ENCODE measurements at places on chromosomes 4 and X. TPM values are rescaled to one million over a fixed set of nuclear protein-coding genes. Genes with fewer than 3 reads are reported as not detected.

ARHGEF9 gene
- total RNA-seq, result 22.5 TPM

CENPE gene
- 0.26 TPM for total RNA-seq

- no peak for DNase-seq
Measured at GRCh38 chrX:105758754-105759153, 63.6 kb upstream of the NRK start.

GRCh38 chrX:17759990-17760389, 22.7 kb downstream of the SCML1 start:
- DNase-seq, result no peak

DNA sequence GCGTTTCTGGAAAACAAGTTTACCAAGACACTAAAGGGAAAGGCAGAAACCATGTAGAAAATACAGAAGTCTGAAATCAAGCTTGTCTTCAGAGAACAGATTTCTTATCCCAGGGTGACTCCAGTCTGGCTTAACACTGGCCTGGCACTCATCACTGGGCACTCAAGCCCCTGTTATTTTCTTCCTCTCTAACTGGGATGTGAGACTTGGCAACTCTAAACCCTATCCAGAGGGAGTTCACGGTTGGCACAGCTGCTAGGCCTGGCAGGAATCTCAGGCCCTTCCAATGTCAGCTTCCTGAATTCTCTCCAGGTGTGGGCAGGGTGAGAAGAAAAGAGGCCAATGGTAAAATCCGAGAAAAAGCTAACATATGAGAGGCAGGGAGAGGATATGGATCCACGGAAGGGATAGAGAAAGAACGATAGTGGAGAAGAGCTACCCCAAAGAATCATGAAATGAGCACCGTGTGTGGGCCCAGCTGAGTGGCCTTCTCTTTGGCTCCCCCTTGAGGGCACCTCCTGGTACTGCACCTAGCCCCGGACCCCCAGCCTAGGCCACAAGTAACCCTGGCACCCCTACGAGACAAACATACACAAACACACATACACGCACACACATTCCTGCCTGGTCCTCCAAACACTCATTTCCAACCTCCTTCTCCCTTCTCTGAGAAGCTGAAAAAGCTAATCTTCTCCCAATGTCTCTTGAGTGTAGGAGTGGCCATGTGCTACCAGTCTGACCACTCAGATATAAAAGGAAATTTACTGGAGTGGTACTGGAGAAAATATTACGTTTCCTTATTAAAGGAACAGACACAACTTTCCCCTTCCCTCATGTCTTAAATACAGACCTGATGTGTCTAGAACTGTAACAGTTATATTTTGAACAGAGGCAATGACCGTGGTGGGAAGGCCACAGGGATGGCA, 16.6 kb upstream of the PTCHD1 start:
- DNase-seq, result no peak

DNA sequence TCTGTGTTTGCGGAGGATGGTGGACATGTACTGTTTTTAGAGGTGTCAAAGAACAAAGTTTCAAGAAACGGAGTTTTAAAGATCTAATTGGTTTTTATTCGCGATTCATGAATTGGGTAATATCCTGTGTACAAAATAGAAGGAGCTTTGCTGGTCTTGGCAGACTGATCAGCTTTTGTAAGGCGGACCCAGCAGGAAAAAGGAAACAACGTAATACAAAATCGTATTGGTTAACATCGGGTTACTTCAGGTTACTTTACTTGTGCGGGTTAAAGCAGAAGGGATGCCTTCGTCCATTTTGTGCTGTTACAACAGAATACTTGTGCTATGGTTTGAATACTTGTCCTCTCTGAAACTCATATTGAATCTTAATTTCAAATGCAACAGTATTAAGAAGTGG, 11.4 kb upstream of the NYX start:
- DNase-seq, result no peak

DNA sequence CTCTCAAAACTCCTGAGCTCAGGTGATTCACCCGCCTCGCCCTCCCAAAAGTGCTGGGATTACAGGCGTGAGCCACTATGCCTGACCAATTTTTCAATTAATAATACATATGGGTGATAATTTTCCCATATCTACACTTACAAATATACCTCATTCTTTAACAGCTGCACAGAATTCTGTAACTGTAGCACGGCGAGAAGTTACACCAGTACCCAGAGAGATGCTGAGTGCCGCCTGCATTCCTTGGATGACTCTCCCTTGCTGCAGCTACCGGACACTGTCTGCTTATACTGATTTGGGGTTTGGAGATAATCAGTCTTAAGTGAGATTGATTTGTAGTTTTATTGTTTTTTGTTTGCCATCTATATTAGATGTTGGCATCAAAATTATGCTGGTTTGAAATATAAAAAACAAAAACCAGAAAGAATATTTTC, 5.8 kb downstream of the TIFA start:
- no peak for DNase-seq

DNA sequence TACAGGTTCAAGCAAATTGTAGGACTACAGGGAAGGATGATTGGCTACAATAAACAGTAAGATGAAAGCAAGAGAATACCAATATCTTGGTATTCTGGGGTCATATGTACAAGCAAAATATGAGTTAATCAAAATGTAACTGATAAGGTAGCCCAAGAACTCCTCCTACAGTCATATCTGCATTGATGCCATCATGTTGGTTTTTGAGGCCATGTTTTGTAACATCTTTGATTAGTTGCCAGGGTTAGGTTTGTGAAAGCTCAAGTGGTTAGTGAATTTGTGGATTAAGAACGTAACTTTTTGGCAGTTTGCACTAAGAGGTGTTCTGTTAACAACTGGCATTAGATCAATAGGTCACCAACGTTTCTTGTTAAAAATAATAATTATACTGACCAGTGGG, 59.6 kb downstream of the USP9X start:
- DNase-seq, result no peak

DNA sequence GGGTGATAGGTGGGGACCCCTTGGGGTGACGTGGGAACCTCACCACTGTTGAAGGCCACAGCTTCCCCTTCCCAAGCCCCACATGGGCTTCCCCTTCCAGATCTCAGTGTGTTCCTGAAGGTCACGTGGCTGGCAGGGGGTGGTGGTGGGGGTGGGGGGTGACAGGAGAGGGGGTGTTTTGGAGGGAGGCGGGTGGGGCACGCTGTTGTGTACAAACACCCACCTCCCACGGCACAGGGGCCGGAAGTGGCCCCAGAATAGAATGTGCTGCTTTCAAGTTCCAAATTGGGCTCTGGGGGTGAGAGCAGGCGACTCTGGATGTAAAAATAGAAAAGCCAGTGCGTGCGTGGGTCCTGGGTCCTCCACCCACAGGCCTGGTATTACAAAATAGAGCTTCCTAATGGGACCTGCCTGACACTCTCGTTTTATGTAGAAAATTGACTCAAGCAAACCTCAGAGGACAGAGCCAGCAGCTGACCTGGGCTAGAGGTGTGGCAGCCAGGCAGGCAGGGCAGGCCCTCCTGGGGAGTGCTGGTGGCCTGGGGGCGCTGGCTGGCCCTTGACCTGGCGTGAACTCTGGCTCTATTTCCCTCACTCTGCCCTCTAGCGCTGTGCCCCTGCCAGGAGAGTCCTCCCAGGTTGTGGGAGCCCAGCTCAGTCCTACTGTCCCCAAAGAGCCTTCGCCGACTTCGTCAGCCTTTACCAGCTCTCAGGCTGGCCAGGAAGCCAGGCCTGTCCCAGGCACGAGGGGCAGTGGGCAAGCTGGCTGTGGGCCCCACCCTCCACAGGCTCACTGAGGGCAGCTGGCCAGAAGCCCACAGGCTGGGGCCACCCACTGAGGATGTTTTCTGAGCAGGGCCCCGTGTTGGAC, 5.4 kb upstream of the SH3BP2 start:
- no peak for DNase-seq

GRCh38 chr4:173280998-173281397, 53.2 kb downstream of the HMGB2 start:
- DNase-seq, result no peak

GRCh38 chr4:1599491-1600210, 84.5 kb downstream of the FAM53A start:
- no peak for DNase-seq

- DNase-seq, result no peak
Measured at GRCh38 chr4:16752150-16752549, 146.3 kb downstream of the LDB2 start.

DNA sequence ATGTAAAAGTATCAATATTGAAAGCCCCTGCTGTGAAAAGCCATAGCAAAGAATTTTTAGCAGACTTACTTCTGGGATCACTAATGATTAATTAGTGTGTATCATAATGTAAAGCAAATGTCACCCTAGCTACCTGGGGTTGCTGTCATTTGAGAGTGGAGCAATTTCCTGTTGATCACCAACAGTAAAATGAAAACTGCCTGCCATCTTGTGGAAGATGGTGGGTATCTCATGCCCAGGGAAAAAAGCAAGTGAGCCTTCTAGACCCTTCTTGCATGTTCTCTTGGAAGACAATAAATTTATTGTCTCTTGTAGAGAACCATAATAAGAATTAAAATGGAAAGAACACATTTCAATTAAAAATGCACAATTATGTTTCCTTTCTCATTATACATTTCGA, 360.2 kb downstream of the ZIC3 start:
- DNase-seq, result no peak

GRCh38 chr4:476501-476900, 22.5 kb downstream of the ZNF721 start:
- DNase-seq, result no peak

GRCh38 chr4:3372264-3372932, 69.4 kb upstream of the HGFAC start:
- no peak for DNase-seq

DNA sequence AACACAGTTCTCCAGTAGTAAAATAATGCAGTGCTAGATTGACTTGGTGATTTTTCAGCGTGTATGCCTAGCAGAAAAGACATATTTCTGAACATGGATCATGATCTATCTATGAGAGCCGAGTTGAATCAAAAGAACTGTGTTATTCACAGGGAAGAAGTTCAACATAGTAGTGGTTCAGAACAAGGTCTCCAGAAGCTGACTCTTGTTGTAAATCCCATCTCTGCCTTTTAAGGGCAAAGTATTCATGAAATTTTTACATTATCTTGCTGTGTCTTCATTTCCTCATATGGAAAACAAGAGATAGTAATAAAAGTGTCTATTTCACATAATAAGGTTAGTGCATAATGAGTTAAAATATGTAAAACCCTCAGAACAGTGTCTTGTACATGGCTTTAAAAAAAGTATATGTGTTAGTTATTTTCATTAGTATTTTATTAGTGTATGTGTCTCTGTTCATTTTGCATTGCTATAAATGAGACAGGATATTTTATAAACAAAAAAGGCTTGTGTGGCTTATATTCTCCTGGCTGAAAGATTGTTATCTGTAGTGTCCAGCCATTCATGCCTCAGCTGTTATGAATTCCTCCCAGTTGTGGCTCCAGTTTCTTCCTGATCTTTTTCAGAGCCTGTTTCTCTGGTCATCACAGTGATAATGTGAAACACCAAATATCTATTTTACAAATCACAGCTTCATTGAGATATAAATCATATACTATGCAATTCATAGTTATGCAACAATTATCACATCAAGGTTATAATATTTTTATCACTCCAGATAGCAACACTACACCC, 1351.2 kb downstream of the STIM2 start:
- DNase-seq, result no peak
